Lung (tissue), 17 donors: ENCODE measurements at places on chromosomes 7 and 10. TPM values are rescaled to one million over a fixed set of nuclear protein-coding genes. Genes with fewer than 3 reads are reported as not detected.
A peak's percentile ranks its signal among the peaks of the same experiment; 100 is the strongest.

DNA sequence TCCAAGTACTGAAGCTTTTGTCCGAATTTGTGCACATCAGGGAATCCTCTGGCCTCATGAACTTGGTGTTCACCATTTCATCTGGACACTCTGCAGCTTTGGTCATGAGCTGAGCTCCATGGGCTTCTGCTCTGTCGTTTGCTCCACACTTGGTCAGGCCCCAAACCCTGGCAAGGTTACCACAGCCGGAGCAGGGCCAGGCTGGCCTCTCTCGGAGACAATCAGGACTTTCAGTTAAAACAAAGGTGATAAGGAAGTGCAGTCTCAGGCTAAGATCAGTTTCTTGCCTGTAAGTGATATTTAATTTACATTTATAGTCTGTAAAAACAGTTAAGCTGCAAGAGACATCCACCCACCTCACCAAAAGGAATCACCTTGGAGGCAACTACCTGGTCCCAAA lies 558.9 kb downstream of the PARD3 start:
- DNase-seq, result no peak

DNA sequence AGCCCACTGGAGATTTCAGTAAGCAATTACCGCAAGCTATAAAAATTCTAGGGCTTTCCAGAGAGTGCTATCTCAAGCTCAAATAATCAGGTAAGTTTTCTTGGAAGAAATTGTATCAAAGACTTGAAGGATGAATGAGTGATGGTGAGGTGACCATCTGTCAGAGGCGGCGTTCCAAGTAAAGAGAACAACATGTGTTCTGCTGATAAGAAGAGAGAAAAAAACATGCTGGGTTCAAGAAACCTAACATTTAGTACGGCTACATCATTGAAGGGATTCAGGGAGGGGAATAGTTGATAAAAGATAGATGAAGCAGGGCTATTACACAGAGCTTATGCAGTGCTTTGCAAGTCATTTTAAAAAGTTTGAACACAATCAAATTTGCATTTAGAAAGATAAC lies 100.7 kb downstream of the GNAI1 start:
- DNase-seq, result no peak

GRCh38 chr10:78927257-78927995 lies 141.3 kb upstream of the ZMIZ1 start:
- DNase-seq, result no peak

DNA sequence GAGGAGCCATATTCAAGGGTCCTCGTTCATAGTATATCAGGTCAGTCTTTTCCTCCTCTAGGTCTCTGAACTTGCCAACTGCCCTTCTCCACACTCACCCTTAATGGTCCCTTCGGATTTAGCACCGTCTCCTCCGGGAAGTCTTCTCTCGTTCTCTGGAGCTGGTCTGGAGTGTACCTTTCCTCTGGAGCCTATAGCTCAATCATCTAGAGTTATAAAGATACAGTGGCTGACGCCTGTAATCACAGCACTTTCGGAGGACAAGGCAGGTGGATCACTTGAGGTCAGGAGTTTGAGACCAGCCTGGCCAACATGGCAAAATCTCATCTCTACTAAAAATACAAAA lies 4.4 kb upstream of the SCD start:
- DNase-seq, result no peak

- DNase-seq, result no peak
These were observed 373.6 kb downstream of the DNAJB6 start for GRCh38 chr7:157710396-157710795.

DNA sequence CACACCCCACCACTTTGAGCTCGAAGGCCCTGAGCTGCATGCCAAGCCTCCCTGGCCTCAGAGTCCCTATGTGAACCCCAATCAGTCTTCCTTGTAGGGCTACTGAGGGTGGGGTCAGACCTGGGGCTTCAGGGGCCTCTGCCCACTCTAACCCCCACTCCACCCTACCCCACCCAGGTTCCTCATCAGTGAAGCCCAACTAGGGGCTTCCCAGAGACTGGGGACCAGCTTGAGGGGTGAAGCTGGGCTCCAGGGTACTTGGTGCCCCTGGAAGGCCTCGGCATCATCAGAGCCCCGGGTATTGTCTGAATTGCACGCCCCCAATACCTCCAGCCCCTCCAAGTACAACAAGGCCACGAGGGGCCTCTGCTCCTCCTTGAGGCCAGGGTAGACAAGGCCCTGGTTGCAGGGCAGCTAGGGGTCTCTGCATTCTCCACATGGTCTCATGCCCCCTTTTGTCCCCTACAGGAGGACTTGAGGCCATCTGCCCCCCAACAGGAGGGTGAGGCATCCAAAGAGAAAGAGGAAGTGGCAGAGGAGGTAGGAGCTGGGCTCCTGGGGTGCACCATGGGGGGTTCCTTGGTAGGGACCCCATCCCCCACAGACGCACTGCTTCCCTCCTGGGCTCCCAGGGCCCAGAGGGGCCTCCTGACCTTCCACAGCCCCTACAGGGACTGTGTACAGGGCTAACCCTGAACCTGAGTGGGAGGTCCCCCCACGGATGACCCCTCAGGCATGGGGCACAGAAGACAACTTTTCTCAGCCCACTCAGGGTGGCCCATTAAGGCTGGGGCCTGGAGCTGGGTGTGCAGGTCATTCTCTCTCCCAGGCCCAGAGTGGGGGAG lies 4.0 kb downstream of the SNCG start:
- DNase-seq, result no peak

GRCh38 chr7:2965301-2965700 lies 78.4 kb downstream of the CARD11 start:
- no peak for DNase-seq

DNA sequence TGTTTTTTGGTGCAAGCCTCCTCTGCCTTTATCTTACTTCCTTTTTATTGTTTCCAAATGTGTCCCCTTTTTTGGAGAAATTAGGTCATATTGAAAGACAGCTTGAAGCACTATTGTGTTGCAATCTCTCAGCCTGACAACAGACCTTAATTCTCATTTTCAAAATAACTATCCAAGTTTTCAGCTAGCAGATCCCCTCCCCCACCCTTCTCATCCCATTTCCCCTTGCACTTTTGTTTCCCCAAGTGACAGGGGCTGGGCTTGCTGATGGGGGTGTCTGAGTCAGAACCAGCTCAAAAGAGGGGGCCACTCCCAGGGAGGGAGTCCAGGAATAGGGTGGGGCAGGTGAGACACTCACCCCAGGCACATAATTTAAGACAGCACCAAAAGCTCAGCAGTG lies 75.3 kb downstream of the MKI67 start:
- peak; percentile 86 for DNase-seq

GRCh38 chr7:127886248-127886647 lies 145.0 kb downstream of the LRRC4 start:
- no peak for DNase-seq

GRCh38 chr7:102125127-102125596 lies 161.5 kb upstream of the SH2B2 start:
- DNase-seq, result peak; percentile 54

- DNase-seq, result no peak
These were observed 29.9 kb upstream of the PBLD start for GRCh38 chr10:68362590-68362989.

GRCh38 chr10:64523065-64523759 lies 1002.0 kb downstream of the REEP3 start:
- no peak for DNase-seq

REPIN1 gene
- polyA plus RNA-seq, result 73.8 TPM

MRC1 gene
- 39.4 TPM for polyA plus RNA-seq

IL6 gene
- 19.3 TPM for polyA plus RNA-seq

ADCYAP1R1 gene
- polyA plus RNA-seq, result 0.53 TPM

STEAP2 gene
- 5.3 TPM for polyA plus RNA-seq

CH25H gene
- polyA plus RNA-seq, result 25.2 TPM
